ENCODE measurements at places on chromosomes 3 and 15.

- no peak for DNase-seq
Measured at GRCh38 chr3:39751286-39751685, 58.1 kb upstream of the MYRIP start.

- no peak for DNase-seq
Measured at GRCh38 chr3:128541246-128541645, 48.2 kb upstream of the GATA2 start.

- DNase-seq = peak; percentile 56
Measured at GRCh38 chr15:71443538-71443937, 328.3 kb downstream of the THSD4 start.

DNA sequence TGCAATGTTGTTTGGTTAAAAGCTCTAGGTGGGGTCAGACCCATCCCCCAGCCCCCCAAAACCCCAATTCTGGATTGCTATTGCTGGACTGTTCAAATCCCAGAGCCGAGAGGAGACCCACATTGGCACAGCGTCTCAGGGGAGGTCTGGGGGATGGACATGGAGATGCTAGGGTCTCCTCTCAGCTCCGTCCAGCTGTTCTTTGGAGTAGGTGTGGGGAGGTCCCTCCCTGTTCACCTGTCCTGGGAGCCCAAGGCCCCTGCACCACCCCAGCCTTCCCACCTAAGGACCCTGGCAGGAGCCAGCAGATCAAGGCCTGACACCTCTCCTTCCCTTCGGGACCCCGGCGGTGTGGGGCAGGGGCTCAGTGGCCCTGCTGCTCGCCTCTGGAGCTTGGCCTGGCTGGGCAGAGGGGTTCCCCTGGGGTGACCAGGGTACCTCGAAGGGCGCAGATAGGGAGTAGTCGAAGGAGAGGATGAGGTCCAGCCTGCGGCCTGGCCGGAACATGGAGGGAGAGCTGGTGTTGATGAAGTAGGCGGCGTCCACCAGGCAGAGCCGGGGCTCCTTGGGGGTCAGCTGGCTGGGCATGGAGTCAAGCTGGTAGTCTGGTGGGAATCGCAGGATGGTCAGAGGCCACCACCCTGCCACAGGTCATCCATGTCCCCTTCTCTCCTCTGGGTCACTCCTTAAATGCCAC, 23.9 kb downstream of the PLA2G4D start:
- DNase-seq = no peak

DNA sequence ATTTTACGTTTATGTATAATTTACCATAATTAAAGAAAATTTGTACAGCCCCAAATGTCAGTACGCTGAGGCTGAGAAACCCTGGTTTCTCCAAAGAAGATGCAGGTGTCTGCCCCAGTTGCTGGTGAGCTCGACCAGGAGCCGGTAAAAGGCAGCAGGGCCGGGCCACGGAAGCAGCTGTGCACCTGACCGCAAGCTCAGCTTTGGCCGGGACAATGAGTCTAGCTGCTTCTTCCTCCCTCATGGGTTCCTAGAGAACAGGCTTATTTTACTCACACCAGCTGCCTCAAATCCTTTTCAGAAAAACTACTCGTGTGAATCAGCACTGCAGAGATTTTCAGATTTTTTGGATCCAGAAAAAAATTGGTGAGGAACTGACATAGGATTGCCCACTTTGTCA, 18.0 kb upstream of the ZXDC start:
- DNase-seq = peak; percentile 28

Measured in activated CD8-positive, alpha-beta T cell treated with anti-CD3 and anti-CD28 coated beads, Interleukin-2, amount 10 ng/mL, durations not matched to agents 7 days and 5 days (primary cell).